ENCODE measurements at places on chromosomes 11 and 22. TPM values are rescaled to one million over a fixed set of nuclear protein-coding genes. Genes with fewer than 3 reads are reported as not detected.

Gene PANX3
- polyA plus RNA-seq: not detected

Gene ARHGAP20
- 0.78 TPM for polyA plus RNA-seq

Gene LRP4
- 10.9 TPM for polyA plus RNA-seq

Gene TUBGCP6
- 42.8 TPM for polyA plus RNA-seq

Gene TRIM6
- polyA plus RNA-seq: 0.46 TPM

Gene LAYN
- polyA plus RNA-seq: 366 TPM
